ENCODE measurements at places on chromosomes 2 and 18.
A peak's percentile ranks its signal among the peaks of the same experiment; 100 is the strongest.

DNA sequence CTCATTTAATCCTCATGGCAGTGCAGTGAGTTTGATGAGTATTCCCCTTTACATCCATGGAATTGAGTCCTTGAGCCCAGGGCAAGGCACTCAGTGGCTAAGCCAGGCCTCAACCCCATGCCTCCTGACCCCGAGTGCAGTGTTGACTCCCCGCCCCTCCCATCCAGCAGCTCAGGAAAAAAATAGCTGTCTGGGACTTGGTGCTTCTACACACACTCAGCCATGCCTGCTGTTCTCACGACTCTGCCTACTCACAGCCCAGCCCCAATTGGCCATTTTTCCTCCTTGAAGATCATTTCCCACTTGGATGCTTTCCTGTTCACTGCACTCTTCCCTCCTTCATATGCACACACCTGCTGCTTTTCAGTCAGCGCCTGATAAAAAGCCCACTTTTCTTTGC lies 8.8 kb downstream of the FOSL2 start:
- DNase-seq: no peak

DNA sequence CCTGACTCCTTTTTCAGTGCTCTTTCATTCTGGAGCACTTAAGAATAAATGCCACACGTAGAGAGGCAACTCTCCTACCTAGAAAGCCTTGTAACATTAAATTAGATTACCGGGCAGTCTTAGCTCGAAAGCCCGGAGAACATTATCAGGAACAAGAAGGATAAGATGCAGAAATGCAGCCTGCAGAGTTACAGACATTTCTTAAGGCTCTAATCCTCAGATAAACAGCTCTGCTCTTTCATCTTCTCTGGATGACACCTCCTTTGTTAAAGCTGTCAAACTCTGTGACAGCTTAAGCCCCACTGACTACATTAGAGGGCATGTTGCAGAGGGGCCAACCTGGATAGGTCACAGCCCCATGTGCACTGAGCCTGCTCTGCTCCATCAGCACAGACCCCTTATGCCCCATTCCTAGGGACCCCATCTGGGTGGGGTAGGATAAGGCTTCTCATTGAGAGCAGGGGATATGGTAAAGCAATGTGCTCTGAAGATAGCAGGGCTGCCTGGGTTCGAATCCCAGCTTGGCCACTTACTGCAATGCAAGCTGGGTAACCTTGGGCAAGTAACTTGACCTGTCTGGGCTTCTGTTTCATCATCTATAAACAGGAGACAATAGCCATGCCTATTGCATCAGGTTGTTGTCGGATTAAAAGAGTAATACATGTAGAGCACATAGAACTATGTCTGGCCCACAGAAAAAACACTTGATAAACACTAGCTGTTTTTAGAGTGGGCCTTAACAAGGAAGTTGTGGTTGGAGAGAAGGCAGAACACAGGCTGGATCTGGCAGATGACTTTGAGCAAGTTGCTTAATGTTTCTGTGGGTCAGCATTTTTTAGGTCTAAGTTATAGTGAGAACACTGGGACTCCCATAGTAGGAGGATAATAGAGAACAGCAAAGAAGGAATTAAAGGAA lies 111.4 kb downstream of the THNSL2 start:
- DNase-seq: no peak

DNA sequence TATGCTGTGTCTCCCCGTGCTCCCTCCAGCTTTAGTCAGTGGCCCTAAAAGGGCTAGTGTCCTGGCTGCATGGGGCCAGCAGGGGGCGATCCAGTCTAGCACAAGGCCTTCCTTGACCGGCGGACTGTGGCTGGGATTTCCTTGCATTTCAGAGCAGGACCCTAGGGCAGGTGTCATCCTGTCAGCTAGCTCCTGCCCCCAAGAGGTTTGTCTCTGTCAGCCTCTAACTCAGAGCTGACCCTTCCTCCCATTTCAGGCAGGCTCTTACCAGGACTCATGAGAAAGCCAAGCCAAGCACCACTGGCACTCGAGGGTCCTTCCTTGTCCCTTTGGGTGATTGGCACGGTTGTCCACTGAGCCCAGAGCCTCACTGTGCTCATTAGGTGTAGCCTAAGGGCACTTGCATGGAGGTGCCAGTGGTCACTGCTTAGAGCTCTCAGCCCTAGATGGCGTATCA lies 140.3 kb downstream of the RPIA start:
- DNase-seq: peak; percentile 70

DNA sequence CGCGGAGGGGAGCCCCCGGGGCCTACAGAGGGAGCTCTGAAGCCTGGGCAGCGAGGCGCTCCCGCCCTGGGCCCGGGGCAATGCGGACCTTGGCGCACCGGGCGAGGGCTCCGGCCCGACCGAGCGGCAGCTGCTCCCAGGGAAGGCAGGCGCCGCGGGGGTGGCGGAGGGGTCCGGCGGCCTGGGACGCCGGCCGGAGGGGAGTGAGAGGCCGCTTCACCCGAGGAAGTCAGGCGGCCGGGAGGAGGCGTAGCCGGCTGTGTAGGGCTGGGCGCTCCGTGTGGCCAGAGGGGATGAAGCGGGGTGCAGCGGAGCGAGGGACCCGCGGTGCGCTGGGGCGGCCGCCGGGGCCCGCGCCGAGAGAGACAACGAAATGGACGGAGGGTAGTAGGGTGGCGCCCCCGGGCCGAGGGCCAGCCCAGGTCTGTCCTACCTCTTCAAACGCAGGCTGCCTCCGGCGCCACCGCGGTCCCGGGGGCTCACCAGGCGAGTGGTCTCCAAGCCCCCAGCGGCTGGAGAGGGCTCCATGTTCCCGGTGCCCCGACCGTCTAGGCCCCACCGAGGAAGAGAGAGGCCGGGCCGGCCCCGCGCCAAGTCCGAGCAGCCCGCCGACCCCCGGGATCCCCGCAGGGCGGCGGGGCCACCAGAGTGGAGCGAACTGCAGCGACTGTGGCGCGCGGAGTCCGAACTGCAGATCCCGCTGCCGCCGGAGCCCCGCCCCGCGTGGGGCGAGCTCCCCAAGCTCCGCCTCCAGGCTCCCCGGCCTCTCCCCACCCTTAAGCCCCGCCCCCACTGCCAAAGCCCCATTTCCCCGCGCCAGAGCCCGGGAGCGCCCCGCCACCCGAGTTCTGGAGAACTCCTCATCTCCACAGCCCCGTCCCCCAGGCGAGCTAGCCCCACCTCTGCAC lies at the start of gene SLC30A3:
Gene SLC30A3, minus strand, starts transcription at position 669 of the 908 bp plus-strand sequence. Its CDS starts 141 bp downstream, at position 528.
- DNase-seq: peak; percentile 93

GRCh38 chr18:62045316-62045715 lies 141.5 kb downstream of the PIGN start:
- DNase-seq: no peak

DNA sequence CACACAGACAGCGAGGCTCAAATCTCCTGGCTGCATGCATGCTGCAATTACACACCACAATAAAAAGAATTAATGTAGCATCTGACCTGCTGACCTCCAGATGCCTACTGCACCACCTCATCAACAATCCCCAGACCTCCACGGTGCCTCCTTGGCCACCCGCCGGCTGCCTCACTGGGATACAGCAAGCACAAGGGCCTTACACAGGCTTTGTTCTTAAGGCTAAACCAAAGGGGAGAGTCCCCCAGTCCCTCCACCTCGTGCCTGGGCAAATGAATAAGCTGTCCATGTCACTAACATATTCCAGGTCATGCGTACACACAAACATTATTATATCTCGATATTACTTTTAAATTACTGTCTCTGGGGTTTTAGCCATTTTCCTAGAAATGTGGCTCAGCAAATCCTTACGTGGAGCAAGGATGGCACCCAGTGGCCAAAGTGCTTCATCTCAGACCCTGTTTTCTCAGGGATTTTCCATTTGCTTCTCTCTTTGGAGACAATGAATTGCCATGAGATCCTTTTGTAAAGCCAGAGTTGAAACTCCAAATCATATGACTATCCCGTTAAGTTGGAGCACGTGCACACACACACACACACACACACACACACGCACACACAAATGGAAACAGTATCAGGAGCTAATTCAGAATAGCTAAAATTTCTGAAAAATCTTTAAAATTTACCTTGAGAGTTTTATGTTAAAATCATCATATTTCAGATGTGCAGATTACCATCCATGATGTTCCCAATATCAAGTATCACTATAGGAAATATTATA lies 313.8 kb downstream of the PDE11A start:
- DNase-seq: no peak

- no peak for DNase-seq
Measured at GRCh38 chr2:209431701-209432100, 7.9 kb downstream of the MAP2 start.

DNA sequence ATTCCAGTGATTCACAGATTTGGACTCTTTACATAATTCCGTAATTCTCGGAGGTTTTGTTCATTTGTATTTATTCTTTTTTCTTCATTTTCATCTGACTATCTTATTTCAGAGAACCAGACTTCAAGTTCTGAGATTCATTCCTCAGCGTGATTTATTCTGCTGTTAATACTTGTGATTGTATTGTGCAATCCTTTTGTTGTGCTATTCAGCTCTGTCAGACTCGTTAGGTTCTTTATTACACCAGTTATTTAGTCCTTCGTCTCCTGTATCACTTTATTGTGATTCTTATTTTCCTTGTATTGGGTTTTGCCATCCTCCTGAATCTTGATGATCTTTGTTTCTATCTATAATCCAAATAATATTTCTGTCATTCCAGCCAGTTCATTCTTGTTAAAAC lies 529.3 kb upstream of the LRRTM4 start:
- DNase-seq: no peak

Data from GM13977 (cell line).